Tibial nerve (tissue), 4 donors: ENCODE measurements at places on chromosomes 1 and 21. TPM values are rescaled to one million over a fixed set of nuclear protein-coding genes. Genes with fewer than 3 reads are reported as not detected.

DNA sequence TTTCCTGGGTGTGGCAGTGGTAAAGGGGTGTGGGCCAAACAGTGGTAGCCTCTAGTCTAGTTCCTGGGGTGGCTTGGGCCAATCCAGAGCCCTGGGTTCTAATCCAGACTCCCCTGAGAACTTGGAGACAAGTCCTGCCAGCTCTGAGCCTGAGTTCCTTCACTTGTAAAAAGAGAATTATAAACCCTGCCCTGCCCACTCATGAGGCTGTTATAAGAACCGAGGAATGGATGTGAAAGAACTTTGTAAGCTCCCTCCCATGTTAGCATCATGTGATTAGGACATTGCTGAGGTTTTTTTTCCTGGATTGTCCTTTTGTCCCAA lies 131.0 kb downstream of the RRAGC start:
- no peak for DNase-seq

DNA sequence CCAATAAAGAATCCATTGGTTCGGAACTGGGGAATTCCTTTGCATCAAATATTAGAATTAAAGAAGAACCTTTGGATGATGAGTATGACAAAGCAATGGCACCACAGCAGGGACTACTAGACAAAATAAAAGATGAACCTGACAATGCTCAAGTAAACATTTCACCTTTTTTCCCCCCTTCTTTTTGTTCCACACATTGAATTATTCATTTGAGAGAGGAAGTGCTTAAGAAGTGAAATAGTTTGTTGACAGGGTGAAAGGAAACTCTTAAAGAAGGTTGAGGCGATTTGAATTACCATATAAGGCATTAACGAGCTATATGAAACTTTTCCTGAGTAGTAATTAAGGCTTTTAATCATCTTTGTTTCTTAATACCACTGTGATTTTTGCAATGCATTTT lies 93.1 kb downstream of the ZMYM4 start:
- DNase-seq, result no peak

- no peak for DNase-seq
Measured at GRCh38 chr1:236154671-236155398, 12.5 kb downstream of the GPR137B start.

DNA sequence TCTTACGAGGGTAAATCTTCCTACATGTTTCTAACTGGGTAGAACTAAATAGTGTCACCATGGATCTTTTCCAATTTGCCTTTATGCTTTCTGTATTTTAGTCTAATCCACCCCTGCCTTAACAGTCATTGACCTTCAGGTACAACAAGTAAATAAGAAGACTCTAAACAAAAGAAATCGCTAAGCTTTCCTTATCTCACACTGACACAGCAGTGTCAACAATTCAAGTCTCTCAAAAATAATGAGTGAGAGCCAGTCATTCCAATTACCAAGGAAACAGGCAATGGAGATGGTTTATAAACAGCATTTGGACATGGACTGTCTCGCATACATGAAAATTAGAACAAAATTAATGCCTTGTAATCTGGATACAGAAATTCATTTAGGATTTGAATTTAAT lies 365.8 kb downstream of the VAV3 start:
- no peak for DNase-seq

DNA sequence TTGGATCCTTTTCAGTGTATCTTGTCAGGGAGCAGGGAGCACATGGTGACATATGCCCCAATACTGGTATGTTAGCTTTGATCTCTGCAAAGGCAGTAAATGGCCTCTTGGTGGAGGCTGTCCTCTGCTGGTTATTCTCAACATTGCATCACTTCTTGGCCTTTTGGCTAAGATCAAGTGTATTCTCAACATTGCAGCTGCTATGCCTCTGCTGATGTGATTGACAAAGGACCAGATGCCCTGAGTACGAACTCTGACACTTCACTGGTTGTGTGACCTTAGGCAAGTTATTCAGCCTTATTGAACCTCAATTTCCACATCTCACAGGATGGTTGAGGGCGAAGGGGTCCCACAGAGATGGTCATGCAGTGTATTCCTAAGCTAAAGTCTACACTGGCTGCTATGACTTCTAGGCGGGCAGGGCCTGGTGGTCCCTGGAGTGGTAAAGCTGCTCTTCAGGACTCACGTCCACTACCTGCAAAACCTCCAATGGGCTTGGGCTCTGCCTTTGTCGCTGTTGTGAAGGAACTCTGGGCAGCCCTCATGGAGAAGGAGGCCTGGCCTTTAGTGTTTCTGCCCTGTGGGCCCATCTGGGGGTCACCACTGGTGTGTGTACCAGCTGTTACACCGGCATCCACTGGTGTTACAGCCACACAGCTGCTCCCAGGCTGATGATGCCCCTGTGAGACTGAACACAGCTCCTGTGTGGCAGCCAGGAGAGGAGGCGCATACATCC lies 64.8 kb downstream of the DNTTIP2 start:
- DNase-seq, result peak; percentile 19

- no peak for DNase-seq
Measured at GRCh38 chr1:16342331-16343062, 9.8 kb downstream of the FBXO42 start.

- DNase-seq, result no peak
Measured at GRCh38 chr1:153040950-153041631, at the start of gene SPRR2D. Gene SPRR2D, minus strand, starts transcription at chr1:153041120. Its CDS starts 774 bp downstream, at chr1:153040346.

GRCh38 chr1:101190441-101190840 lies 46.4 kb upstream of the S1PR1 start:
- no peak for DNase-seq

DNA sequence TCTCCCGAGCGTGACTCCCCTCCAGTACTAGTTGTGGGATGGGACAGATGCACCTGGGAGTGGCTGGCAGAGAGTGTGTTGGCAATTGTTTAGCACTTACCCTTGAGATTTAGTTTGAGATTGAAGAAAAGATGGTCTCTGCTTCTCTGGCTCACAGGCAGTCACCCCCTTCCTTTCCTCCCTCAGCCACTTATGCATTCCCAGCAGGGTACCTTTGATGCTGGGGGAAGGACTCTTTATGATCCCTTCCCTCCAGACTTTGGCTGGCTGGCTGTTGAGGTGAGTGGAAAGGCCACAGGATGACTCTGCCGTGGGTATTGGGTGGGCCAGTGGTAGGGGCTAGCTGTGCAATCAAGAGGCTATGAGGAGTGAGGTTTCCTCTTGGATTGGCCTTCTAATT lies 236.8 kb downstream of the CAMTA1 start:
- no peak for DNase-seq

DNA sequence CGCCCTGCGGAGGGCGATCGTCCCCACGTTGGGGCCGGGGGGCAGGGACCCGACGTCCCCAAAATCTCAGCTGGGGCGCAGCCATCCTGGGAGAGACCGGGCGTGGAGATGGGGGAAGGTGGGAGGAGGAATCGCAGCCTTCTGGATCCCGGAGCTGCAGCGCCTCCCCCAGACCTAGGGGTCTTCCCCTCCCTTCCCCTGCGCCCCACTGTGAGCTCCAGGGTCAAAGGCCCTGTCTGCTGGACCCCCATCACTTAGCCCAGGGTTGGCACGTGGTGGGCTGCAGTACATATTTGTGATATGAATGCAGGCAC lies 90.2 kb upstream of the VAMP3 start:
- DNase-seq, result no peak

GRCh38 chr1:208634346-208635140 lies 390.4 kb upstream of the PLXNA2 start:
- no peak for DNase-seq

DNA sequence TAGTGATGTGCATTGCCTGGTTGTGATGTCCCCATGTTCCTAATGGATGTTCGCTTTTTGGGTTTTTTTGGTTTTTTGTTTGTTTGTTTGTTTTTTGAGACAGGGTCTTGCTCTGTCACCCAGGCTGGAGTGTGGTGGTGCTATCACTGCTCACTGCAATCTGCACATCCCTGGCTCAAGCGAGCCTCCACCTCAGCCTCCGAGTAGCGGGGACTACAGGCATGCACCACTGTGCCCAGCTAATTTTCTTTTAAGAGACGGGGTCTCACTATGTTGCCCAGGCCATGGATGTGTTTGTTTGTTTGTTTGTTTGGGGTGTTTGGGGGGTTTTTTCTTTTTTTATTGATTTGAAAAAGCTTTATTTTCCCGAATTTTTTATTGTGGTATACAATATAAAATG lies 2.1 kb downstream of the COL6A2 start:
- DNase-seq, result peak; percentile 3

GRCh38 chr1:41789661-41790330 lies 128.9 kb downstream of the HIVEP3 start:
- DNase-seq, result no peak

GRCh38 chr21:26715878-26716506 lies 129.2 kb downstream of the ADAMTS1 start:
- DNase-seq, result peak; percentile 52

GRCh38 chr1:62237950-62238374 lies 43.3 kb downstream of the L1TD1 start:
- no peak for DNase-seq

DNA sequence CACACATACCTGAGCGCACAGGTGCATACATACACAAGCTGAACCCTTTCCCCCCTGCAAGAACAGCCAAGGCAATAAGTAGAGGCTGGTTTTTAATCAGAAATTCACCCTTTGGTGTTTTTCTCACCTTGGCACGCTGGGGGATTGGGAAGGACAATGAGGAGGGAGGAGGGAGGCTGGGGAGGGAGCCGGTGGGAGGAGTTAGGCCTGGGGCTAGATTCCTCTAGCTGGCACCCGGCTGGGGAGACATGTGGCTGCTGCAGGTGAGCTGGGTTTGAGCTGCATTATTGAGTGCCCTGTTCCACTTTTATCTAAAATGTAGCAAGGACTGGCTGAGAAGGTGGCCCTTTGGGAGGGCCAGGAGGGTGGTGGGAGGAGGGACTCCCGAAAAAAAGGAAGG lies 97.8 kb upstream of the CSF3R start:
- DNase-seq, result no peak

GRCh38 chr1:204359474-204360255 lies at the start of gene PLEKHA6:
Gene PLEKHA6, minus strand, starts transcription at chr1:204359929. Its CDS starts 86,202 bp downstream, at chr1:204273727.
- no peak for DNase-seq

GRCh38 chr1:7008975-7009740 lies 223.9 kb downstream of the CAMTA1 start:
- DNase-seq, result no peak

GJB4 gene
- total RNA-seq, result not detected

CHD5 gene
- not detected for total RNA-seq

ZNF648 gene
- total RNA-seq, result 0.20 TPM

HTR1D gene
- total RNA-seq, result 0.30 TPM

KMO gene
- total RNA-seq, result 2.9 TPM
